ENCODE measurements at places on chromosomes 5 and 9.
A peak's percentile ranks its signal among the peaks of the same experiment; 100 is the strongest.

DNA sequence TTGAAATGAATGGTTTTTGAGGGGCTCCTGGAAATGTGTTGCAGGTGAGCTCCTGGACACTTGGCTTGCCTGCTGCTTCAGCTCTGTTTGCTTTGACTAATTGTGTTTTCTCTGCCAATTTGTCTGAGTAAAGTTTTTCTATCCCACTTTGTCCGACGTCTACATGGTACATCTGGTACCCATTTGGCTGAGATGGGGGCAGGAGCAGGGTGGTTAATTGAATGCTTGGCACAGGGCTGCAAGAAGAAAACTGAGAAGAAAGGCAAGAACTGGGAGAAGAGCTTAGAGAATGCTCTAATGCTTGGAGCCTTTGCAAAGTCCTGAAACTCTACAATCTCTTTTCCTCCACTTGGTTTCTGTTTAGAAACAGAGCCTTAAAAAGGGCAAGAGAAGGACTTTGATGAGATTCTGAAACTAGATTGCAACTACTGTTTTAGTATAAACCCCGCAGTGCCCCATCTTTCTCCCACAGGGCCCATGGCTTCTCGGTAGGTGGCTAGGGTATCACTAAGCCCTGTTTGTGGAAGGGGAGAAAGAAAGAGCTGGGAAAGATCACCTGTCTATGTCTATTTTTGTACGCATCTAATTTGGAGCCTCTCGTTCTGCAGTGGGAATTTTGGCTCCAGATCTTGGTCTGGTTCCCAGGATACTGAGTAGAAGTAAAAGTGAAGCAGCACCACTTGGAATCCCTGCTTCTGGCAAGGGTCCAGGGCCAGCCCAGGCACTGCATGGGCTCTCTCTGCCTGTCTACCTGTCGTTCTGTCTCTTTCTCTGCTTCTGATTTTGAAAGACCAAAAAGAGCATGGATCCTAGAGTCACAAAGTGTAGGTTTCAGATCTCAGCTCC is 214.4 kb downstream of the SEMA6A start:
- DNase-seq, result no peak

GRCh38 chr5:52065182-52065581 is 681.9 kb downstream of the ISL1 start:
- no peak for DNase-seq

DNA sequence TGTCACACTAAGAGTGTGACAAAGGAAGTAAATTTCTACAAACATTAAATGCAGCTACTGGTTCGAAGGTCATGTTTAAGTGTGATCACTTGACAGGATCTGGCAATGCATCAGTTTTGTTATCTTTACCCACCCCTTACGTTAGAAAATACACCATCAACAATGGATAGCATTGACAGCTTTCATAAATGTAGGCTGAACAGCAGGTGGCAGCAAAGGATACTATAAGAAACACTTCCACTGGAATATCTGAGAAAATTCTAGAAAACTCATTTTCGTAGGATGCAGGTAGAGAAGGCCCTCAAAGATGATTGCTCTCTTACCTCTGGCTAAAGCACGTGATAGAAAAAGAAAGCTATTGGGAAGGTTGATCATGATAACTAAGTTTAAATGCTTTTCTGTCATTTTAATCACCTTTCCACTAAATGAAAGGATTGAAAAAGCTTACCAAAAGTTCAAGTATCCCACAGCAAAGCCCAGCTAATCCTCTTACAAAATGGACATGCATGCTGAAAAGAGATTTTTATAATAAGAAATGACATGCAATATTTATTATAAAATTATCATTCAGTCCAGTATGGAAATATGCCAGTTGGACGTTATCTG is 292.5 kb downstream of the PARP8 start:
- peak; percentile 31 for DNase-seq

DNA sequence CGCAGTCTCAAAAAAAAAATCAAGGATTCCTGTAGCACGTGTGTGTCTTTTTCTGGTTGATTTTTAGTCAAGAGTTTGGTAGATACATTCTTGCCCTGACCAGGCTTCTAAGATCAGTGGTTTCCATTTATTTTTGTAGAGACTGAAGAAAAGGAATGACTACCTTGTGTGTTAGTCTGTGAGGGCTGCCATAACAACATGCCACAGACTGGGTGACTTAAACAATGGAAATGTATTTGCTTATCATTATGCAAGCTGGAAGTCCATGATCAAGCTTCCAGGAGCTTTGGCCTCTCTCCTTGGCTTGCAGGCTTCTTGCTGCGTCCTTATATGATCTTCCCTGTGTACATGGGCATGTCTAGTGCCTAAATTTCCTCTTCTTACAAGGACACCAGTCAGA is 127.0 kb downstream of the CCDC192 start:
- no peak for DNase-seq

DNA sequence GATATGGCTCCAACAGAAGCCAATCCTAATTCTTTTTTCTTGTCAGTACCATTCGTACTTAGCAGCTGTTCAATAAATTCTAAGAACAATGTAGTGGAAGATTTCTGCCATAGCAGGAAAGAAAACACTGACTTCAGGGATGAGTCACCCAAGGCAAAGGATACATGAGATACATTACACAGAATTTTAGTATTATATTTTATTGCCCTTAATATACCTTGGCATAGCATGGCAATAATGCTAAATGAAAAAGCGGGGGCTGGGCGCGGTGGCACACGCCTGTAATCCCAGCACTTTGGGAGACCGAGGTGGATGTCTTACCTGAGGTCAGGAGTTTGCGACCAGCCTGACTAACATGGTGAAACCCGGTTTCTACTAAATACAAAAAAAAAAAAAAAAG is 619.1 kb upstream of the DAB2 start:
- peak; percentile 3 for DNase-seq

- no peak for DNase-seq
These were observed 111.8 kb downstream of the WDR70 start for GRCh38 chr5:37490931-37491330.

GRCh38 chr9:135256581-135257354 is 169.3 kb downstream of the OLFM1 start:
- no peak for DNase-seq

DNA sequence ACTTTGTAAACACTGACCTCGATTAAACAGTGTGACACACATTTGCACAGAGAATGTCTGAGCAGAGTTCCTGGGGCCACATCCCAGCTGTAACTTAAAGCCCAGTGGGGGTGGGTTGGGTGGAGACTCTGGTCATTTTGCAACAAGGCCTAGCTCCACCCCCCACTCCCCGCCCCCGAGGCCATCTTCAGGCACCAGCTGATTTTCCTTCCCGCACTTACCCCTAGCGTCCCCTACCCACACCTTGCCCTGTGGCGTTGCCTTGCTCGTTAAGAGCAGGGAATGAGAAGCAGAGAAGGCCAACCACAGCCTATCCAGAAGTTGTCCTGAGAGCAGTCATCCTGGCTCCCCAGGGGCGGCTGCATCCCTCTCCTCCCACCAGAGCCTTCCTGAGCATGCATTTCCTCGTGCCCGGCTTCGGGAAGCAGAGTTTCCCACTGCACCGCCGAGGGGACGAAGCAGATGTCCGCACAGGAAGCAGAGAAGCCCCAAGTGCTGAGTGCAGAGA is 101.7 kb upstream of the SARDH start:
- no peak for DNase-seq

DNA sequence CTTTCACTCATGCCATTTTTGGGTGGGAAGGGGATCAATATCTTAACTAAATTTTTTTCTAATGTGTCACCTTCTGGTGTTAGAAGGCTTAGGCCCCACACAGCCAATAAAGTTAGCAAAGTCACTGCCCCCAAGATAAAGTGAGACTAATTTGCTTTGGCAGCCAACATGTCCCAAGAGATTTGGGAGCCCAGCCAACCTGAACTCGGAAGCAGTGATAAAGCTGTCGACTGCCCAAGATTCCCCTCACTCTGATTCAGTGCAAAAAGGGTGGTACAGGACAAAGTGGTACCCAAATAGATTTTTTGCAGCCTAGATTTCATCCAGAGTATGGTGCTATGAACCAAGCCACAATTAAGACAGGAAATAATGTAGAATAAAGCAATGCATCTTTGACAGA is 572.5 kb upstream of the ARRDC3 start:
- DNase-seq, result no peak

GRCh38 chr9:27088981-27089380 is 20.0 kb upstream of the TEK start:
- DNase-seq, result peak; percentile 82

DNA sequence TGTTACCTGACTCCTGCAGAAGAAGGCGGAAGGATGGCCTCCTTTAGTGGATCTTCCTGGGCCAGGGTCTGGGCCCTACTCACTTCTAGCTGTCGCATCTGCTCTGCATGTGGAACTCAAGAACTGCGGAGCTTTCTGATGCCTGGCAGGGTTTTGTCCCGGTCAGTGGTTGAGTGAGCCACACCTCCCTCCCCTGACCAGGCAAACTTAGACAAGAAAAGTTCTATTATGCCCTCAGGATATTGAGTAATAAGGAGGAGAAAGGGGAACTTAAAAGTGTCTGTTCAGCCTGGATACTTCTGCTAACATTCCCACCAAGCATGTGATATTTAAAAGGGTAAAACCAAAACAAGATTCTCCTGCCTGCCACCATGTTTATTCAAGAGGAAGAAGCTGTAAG is at the start of gene FYB1:
FYB1 (minus strand) TSS at position 127 of the 400 bp plus-strand sequence. CDS start 16,603 bp downstream, outside the sequence.
- DNase-seq, result no peak

DNA sequence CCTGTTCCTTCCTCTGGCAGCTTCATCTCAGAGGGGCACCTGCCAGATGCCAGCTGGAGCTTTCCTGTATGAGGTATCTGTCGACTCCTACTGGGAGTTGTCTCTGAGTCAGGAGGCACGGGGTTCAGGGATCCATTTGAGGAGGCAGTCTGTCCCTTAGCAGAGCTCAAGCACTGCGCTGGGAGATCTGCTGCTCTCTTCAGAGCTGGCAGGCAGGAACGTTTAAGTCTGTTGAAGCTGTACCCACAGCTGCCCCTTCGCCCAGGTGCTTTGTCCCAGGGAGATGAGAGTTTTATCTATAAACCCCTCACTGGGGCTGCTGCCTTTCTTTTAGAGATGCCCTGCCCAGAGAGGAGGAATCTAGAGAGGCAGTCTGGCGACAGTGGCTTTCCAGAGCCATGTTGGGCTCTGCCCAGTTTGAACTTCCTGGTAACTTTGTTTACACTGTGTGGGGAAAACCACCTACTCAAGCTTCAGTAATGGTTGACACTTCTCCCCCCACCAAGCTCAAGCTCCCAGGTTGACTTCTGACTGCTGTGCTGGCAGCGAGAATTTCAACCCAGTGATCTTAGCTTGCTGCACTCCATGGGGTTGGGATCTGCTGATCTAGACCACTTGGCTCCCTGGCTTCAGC is 11.8 kb upstream of the ITGA2 start:
- DNase-seq, result no peak

GRCh38 chr9:117286245-117286644 is 128.6 kb downstream of the ASTN2 start:
- DNase-seq, result no peak

- DNase-seq, result no peak
These were observed 38.9 kb upstream of the EGFL7 start for GRCh38 chr9:136623842-136624183.
